A172 (cell line): ENCODE measurements at places on chromosomes 2 and 18.

DNA sequence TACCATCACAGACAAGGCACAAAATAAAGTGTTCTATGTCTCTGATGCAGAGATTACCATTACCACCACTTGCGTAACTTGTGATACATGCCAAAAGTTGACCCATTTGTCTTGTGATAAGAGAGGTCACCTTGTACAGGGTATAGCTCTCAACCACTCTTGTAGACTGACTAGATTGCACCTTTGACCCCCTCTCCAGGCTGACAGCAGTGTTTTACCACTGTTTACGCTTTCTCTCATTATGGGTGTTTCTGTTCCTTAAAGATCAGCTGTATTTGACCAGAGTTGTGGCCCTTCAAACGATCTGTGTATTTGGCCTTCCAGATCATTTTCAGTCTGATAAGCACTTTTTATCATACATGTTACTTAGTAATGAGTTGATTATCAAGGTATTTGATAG, 215.7 kb upstream of the HNMT start:
- no peak for DNase-seq

DNA sequence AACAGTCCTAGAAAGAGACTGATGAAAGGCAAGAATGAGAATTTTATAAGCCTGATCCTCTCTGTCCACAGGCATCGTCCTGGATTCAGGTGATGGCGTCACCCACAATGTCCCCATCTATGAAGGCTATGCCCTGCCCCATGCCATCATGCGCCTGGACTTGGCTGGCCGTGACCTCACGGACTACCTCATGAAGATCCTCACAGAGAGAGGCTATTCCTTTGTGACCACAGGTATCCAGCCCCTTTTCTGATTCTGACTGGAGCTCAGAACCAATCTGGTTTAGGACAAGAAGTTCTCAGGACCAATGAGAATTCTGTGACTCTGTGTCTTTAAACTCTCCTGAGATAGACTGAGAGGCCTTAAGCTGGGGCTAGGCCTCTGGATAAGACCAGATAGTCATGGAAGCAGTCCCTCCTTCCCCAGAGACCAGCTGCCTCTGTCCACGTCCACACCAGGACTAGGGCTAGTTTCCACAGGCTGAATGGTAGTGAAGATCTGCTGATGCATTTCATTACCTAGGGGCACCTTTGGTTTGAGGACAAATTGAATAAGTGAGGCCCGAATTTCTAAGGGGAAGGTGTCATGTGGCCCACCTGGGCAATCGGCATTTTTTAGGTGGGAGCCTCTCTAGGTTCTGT, 13.1 kb upstream of the DGUOK start:
- no peak for DNase-seq

DNA sequence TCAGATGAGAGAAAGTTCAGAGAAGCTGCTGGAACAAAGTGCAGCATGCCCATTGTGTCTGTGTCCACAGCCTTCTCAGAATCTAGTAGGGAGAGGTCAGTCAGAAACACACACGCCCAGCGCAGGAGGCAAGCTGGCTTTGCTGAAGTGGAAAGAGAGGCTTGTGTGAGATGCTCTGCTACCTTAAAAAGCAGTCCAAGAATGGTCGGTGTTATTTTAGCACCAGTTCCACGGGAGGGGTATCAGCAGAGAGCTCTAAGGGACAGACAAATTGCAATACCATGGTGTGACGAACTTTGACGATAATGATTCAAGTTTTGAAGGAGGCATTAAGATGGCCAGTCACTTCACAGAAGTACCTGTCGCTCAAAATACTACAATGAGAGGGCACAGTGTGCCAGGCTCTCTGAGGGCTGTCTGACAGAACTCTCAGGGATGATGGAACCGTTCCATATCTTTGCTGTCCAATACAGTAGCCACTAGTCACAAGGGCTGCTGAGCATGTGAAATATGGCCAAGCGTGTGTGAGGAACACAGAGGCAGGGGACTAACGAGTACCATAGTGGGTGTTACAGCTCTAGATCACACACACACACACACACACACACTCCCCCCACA, 237.5 kb upstream of the TMEM200C start:
- no peak for DNase-seq

DNA sequence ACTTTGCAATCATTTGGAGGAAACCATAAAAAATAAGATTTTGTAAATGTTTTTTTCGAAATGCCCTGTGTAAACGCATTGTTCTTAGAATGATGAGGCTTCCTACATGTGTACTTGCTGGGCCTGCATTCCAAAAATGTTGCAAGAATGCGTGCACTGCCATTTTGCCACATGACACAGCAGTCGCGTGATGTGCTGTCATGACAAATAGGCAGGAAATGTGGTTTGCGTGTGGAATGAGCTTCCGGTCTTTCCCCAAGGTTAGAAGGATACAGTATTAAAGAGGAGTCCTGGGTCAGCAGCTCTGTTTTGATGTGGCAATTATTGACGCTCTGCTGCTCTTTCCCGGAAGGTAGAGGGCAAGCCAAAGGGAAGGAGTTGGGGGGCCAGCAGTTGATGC, 18.1 kb upstream of the SERPINB2 start:
- DNase-seq, result peak; percentile 71
